ENCODE measurements at places on chromosomes 4 and X.

DNA sequence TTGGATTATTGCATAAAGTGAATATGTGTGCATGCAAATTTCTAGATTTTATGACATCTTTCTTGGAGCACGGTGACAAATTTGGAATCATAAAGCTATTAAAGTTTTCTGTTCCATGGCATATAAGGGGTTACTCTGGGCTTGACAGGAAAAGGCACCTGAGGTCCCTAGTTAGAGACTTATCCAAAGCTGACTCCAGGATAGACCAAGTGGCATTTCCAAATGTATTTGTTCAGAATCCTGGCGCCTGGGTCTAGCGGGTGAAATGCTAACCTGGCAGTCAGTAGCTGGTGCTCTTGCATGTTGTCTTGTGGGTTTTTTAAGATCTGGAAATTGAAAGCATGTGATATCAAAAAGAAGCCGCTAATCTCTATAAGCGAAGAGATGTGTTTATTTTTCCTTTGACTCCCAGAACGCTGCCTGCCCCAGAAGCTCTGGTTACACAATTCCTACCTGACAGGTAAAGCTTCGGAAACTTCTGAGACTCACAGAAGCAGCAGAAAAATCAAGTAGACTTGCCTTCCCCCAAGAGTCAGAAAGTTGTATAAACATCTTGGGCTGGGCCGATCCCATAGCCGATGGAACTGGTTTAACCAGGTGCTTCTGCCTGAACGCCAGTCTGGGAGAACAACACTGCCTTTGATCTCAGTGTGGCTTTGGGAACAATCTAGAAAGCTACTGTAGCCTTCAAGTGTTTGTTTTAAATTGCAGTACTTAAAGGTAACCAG lies 12.9 kb upstream of the ZCCHC4 start:
- no peak for DNase-seq

DNA sequence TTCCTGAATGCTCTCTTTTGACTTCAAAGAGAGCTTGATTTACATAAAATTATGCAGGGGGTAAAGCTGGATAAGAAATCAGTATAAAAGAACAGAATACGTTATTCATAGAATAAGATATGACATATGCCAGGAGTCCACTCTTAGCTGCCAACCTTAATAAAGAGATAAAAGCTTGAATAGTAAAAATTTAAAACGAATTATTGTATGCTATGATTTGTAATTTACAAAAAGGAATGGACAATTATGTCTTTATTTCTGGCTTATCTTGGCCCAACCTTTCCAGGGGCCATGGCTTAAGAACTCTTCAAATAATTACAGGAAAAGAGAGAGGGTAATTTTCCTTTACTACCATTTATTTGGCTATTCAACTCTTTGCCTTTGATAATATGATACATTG lies 192.2 kb upstream of the ITM2A start:
- DNase-seq: no peak

DNA sequence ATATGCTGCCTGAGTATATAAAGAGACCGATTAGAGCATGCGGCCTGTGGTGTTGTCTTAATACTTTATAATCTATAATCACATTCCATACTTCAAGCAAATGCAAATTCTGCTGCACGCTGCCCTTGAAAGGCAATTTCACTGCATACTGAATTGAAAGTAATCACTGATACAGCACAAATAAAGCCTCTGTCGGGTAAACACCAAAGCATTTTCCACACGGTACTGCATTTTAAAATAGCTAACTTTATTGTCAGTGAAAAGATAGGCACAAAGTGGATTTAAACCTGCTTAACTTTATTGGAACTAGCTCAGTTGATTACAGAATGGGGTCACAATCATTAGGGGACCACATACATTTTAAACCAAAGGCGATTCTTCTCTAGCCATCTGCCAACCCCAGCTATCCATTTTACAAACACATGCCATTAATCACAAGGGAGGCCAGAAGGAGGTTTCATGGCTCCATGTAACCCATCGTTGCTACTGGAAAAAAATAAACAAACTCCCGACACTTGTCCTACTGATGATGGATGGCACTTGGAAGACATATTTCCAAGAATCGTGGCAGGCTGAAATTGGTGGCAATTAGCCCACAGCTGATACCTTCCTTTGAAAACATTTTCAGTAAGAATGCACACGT lies 65.9 kb downstream of the AMOT start:
- no peak for DNase-seq

- no peak for DNase-seq
Measured at GRCh38 chr4:139666735-139667281, 1.2 kb downstream of the MGST2 start.

DNA sequence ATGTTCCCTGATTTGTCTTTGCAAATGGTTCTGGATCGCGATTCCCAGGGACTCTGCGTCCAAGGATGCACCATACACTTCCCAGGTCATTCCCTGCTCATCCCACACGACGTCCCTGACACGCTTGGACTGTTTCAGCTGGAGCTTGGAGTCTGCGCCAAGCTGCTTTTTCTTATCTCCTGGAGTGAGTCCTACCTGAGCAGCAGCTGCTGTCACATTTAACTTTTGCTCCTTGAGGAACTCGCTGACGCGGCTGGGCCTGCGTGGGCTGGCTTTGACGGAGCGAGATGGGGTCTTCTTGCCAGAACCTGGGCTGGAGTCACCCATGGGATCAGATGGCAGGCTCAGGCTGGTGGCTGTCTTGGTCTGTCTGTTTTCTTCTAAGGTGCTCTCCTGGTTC lies 59.6 kb downstream of the GPRIN3 start:
- no peak for DNase-seq

- DNase-seq: no peak
Measured at GRCh38 chr4:1596393-1596792, 87.7 kb downstream of the FAM53A start.

- no peak for DNase-seq
Measured at GRCh38 chr4:120877021-120877420, 45.5 kb downstream of the PRDM5 start.

DNA sequence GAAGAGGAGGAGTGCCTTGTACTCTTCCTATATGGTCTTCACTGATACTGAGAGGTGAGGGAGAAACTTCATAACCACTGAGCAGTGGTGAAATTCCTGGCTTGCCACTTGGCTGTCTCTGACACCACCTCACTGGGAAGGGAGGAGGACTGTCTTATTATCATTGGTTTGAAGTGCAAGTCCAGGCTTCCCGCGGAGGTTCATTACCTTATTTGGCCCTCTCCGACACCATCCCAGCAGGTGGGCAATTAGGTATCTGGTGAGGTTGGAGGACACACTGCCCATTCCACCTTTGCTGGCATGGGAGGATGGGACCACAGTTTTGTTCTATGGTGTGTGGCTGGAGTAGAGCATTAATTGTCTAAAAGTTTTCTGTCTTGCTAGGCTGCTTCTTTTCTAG lies 206.1 kb downstream of the LHFPL1 start:
- DNase-seq: no peak

DNA sequence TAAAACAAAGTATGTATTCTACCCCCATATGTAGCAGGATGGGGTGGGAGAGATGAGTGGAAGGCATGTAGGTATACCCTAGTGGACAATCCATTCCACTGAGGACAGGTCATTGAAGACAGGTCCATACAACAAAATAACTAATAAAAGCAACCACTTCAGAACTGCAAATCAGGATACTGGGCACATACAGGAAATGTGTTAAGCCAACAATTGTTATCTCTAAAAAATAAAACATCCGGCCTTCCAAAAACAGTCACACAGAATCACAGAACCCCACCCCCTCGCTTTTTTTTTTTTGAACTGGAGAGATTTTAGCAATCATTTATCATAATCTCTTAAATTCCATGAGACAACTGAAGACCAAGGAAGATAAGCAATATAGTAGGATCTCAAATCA lies 112.9 kb downstream of the FRYL start:
- no peak for DNase-seq

DNA sequence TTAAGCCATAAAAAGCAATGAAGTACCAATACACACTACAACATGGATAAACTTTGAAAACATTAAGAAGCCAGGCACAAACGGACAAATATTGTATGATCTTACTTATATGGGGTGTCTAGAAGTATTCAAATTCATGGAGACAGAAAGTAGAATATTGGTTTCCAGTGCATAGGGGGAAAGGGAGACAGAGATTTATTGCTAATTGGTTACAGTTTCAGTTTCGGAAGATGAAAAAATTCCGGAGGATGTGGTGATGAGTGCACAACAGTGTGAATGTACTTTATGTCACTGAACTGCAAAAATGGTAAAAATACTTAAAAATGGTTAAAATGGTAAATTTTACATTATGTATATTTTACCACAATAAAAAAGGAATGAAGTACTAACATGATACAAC lies 5.1 kb upstream of the PRDX4 start:
- peak; percentile 5 for DNase-seq

- DNase-seq: no peak
Measured at GRCh38 chr4:156981262-156981769, 9.7 kb upstream of the PDGFC start.

- no peak for DNase-seq
Measured at GRCh38 chr4:168648929-168649328, 152.1 kb downstream of the PALLD start.

DNA sequence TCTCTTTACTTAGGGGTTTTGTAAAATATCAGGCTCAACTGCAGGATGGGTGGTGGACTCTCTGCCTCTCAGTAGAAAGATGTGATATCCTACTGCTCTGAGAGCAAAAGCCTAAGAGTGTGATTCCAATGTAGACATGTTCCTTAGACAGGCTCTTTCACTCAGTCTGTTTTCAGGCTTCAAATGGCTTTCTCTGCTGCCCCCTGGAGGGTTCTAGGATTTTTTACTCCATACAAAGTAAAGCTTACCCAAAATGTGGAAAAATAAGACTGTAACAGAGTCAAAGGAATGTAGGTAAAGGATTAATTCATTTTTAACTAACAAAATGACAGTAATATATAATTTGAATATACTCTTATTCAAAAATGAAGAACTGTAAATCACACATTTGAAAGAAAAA lies 32.1 kb downstream of the ZGRF1 start:
- peak; percentile 39 for DNase-seq

DNA sequence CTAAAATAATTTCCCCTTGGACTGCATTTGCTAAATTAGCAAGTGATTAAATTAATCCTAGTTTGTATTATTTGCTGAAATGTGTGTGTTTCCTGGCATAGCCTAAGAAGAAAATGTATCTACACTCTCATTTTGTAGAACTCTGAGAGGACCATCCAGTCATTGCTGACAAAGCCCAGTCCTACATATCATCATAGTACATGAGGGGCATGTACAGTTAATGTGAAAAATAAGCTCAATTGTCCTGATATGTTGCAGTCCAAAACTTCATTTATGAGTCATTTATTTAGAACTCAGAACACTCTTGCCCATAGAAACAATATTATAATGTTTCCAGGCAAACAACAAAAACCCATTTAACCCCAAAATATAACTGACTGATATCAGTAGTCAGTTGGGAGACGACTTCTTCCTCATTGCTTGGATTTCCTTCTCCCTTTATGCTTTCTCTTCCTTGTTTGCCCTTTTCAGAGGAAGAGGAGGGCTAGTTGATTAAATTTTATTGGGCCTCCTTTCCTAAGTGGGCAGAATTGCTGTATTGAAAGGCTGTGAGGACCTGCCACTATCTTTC lies 26.9 kb upstream of the BBS12 start:
- DNase-seq: no peak

GRCh38 chrX:127037159-127037558 lies 217.6 kb downstream of the PRR32 start:
- DNase-seq: no peak

DNA sequence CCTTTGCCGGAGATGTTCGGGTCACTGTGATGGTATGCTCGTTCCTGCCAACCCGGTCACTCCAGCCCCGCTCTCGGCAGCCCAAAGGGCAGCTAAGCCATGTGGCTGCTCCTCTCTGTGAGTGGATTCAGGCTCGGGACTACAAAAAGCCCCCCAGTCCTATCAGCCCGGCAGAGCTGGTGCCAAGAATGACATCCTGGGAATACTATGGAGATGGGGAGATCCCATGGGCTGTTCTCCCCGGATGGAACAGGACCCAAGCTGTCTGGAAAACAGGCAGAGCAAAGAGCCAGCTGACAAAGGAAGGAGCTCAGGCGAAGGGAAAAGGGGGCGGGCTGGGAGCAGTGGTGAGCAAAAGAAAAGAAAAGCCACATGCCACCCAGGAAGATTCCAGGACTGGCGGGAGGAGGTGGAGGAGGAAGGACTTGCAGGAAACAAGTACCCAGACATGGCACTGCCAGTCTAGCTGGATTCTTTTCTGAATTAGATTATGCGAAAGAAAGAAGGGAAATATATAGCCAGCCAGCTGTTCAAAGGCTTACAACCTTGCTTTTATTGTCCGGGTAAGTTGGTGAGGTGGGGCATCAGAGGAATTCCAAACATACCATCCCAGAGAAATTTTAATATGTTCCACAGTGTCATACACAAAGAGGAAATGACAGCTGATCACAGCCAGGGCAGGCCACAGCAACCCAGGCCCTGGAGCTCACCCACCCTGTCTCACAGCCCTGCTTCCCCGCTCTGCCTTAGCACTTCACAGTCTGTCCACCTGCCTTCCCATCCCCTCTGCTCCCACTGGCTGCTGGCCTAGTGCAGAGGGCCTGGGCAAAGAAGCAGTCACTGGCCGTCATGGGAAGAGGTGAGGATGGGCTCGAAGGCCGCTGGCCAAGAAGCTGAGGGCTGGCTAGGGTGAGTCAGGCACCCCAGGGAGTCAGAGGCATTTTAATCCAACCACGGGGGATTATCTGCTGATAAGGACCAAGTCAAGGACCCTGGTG lies 3.4 kb downstream of the NDP start:
- no peak for DNase-seq

DNA sequence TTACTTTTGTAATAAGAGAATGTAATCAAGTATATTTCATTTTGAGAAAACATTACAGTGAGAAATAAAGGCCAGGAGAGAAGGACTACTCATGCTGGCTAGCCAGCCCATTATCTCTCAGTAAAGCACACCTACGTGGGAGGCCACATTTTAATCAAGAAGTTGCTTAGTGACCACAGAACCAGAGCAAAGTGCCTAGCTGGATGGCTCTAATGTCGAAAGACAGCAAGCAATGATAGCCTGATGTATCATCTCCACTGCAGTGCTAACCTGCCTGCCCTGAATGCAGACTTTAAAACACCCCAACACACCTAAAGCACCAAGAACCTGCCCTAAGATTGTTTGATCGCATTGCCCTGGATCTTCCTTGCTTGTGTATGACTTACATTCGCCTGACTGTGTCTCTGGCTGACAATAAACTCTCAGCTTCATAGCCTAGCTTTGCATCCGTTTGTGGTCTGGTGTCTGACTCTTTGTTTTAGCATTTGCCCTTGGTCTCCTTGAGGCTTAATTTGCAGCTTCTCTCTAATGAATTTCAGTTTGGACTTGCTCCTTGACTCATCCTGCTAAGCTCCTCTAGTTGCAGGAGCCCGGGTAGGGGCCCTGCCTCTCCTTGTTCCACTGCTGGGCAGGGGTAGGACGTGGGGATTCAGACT lies 31.4 kb upstream of the SOWAHD start:
- DNase-seq: no peak

GRCh38 chr4:106096454-106096853 lies 201.2 kb downstream of the NPNT start:
- no peak for DNase-seq

GRCh38 chr4:80016506-80016905 lies 56.5 kb downstream of the ANTXR2 start:
- no peak for DNase-seq

GRCh38 chrX:121755541-121755940 lies 708.1 kb downstream of the GLUD2 start:
- DNase-seq: no peak

GRCh38 chrX:37545066-37545465 lies 26.4 kb upstream of the LANCL3 start:
- no peak for DNase-seq

All from stimulated activated CD4-positive, alpha-beta T cell treated with anti-CD3 and anti-CD28 coated beads, Interleukin-4, amount 100 ng/mL, for 24 hours (primary cell).